ENCODE measurements at places on chromosomes 1 and 21.

GRCh38 chr1:8170059-8170835, 144.1 kb upstream of the ERRFI1 start:
- no peak for DNase-seq

DNA sequence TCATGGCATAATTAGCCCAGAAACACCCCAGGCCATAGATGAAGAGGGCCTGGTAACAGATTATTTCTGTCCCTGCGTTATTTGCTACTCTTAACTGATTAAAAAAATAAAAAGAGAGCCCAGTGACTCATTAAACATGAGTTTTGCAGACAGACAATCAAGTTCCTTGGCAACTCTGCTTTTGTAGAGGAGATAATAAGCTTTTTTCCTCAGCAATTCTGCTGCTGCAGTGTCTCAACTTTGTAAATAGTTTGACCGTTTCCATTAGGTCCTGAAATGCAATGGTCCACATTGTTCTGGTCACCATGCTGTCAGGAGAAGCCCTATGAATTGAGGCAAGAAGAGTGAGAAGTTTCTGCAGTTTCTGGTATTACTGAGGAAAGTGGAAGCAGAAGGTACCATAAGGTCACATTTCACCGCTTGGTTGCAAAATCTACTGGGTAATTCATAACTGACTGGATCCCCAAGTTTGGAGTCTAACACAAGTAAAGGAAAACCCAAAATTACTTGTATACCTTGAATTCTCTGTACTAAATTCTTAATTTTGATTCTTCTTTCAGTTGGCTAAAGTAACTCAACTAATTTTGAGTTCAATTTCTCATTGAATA, 139.5 kb downstream of the ZZZ3 start:
- peak; percentile 54 for DNase-seq

- no peak for DNase-seq
Measured at GRCh38 chr1:23616292-23616824, 57.1 kb upstream of the ID3 start.

GRCh38 chr1:181089017-181089675, 646 bp downstream of the IER5 start:
- DNase-seq, result no peak

DNA sequence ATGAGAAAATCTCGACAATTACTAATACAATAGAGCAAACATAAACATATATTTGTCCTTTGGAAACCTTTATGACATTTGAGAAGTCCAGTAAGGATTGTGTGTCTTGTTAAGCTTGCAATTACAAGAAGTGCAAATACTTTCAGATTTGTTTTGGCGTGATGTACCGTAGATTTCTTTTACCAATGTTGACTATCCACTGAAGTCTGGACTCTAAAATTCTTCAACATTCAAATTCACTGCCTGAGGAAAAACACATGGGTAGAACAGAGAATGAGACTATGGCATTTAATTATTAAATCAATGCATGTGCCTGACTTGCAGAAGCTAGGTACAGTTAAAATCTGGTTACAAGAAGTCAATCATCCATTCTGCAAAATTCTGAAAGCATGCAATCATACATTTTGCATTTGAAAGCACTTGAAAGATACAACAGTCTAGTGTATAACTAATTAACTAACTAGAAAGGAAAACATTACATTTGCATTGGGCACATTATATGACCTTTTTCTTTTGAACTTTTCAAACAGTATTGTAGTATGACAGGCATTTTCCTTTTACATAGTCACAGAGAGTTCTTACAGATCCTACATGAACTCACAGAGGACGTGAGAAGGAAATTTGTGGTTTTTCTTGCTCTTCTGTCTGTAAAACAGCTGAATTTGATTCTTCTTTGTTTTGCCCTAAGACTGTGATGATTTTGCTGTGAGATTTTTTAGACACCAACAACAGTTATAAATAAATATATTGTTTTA, 511.1 kb upstream of the ADGRL4 start:
- DNase-seq, result no peak

- DNase-seq, result no peak
Measured at GRCh38 chr1:1561801-1562470, 12.7 kb downstream of the SSU72 start.

All from iris pigment epithelial cell (primary cell).